ENCODE measurements at places on chromosomes 12 and 14. TPM values are rescaled to one million over a fixed set of nuclear protein-coding genes. Genes with fewer than 3 reads are reported as not detected.

- DNase-seq = no peak
These were observed 1.1 kb upstream of the RIOX1 start for GRCh38 chr14:73489481-73490175.

LALBA gene
- polyA plus RNA-seq = not detected

LRRC43 gene
- 0.57 TPM for polyA plus RNA-seq

- no peak for DNase-seq
These were observed 56.4 kb downstream of the CMKLR1 start for GRCh38 chr12:108282676-108283075.

MIPOL1 gene
- polyA plus RNA-seq = 2.4 TPM

- DNase-seq = peak; percentile 89
These were observed 29.2 kb downstream of the PRMT8 start for GRCh38 chr12:3520168-3520567.

DNA sequence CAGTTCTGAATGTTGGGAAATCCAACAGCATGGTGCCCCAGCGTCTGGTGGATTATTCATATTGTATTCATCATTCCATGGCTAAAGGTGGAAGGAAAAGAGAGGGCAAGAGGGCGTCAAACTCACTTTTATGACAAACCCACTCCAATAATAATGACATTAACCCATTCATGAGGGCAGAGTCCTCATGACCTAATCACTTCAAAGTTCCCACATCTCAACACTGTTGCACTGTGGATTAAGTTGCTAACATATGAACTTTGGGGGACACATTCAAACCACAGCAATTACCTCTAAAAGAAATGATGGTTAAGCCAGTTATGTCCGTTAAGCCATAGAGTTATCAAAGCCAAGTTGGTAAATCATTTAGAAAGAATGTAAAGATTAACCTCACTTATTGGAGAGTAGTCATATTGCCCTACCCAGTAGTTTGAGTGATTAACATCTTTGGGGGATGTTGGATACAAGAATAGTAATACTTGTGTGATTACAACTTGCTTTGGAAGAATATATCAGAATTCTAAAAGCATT is 212.4 kb upstream of the FLRT2 start:
- DNase-seq = no peak
